Aorta (tissue), 5 donors: ENCODE measurements at places on chromosomes 7 and 10. TPM values are rescaled to one million over a fixed set of nuclear protein-coding genes. Genes with fewer than 3 reads are reported as not detected.
A peak's percentile ranks its signal among the peaks of the same experiment; 100 is the strongest.

DNA sequence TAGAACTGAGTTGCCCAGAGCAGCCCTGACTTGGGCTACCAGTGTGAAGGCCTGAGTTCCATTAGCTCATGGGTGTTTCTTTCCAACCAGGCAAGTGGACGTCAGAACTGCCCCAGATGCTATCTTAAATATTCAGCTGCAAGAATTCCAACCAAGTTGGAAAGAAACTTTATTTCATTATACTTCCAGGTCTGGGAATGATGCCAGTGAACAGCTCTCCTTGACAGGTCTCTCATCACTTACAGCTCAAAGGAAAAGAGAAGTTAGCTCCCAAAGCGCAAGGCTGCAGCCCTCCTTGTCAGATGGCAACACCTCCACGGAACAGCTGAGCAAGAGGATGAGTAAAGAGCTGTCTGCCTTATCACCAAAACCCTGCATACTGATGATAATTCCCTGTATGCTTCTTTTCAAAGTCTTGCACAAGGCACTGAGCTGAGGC lies 255.5 kb upstream of the AOAH start:
- H3K36me3 ChIP-seq = no peaks in the 10 kb centered on the region
- no peak for DNase-seq
- no peak overlapping the region for H3K4me3 ChIP-seq
- no peaks in the 10 kb centered on the region for H3K4me1 ChIP-seq
- H3K27me3 ChIP-seq = no peaks in the 10 kb centered on the region

GRCh38 chr10:44933451-44934321 lies 22.5 kb downstream of the TMEM72 start:
- H3K4me3 ChIP-seq = no peak overlapping the region
- no peaks in the 10 kb centered on the region for H3K27me3 ChIP-seq
- no peak for DNase-seq
- H3K4me1 ChIP-seq = peaks cover 3% of the 10 kb centered on the region

- no peak overlapping the region for H3K27ac ChIP-seq
- no peaks in the 10 kb centered on the region for H3K27me3 ChIP-seq
- H3K4me3 ChIP-seq = no peak overlapping the region
- H3K36me3 ChIP-seq = no peaks in the 10 kb centered on the region
- no peak for DNase-seq
These were observed 104.9 kb upstream of the KCND2 start for GRCh38 chr7:120168066-120168465.

GRCh38 chr10:34018784-34019183 lies 684.3 kb upstream of the NRP1 start:
- no peaks in the 10 kb centered on the region for H3K36me3 ChIP-seq
- no peaks in the 10 kb centered on the region for H3K27me3 ChIP-seq
- DNase-seq = no peak
- H3K27ac ChIP-seq = no peak overlapping the region
- H3K4me3 ChIP-seq = no peak overlapping the region

DNA sequence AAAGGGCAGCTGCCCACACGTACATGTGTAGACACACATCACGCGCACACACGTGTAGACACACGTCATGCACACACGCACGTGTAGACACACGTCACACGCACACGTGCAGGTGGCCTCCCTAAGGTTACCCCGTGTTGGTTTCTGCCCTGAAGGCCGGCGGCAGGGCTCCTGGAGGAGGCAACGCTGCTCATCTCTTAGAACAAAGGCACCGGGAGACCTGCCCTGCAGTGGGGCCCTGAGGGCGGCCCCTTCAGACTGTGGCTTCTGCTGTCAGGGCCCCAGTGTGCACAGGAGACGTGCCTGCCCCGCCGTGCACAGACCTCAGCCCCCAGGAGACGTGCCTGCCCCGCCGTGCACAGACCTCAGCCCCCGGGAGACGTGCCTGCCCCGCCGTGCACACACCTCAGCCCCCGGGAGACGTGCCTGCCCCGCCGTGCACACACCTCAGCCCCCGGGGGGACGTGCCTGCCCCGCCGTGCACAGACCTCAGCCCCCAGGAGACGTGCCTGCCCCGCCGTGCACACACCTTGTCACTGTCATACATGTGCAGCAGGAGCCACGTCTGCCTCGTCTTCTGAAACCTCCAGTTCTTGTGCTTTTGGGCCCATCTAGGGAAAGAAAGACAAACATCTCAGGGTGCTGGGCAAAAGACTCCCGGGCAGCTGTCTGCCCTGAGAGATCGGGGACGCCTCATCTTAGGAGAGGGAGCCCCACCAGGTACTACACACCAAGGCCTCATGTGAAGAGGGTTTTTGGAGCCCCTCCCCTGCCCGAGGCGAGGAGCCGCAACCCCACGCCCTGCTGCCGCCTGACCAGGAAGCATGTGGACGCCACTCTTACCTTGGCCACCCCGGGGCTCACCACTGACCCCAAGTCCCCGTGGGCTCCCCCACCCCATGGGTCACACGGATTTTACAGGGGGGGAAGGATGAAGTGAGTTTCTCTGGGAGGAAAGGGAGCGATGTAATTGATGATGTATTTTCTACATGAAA lies 17.3 kb downstream of the CYP2W1 start:
- H3K27ac ChIP-seq = no peak overlapping the region
- no peaks in the 10 kb centered on the region for H3K36me3 ChIP-seq
- no peaks in the 10 kb centered on the region for H3K27me3 ChIP-seq
- H3K4me3 ChIP-seq = no peak overlapping the region
- H3K4me1 ChIP-seq = no peaks in the 10 kb centered on the region

- H3K4me1 ChIP-seq = peaks cover 2% of the 10 kb centered on the region
- H3K27me3 ChIP-seq = no peaks in the 10 kb centered on the region
- DNase-seq = peak; percentile 43
- H3K4me3 ChIP-seq = peak overlapping the region; percentile 14
- H3K27ac ChIP-seq = peak overlapping the region; percentile 68
These were observed 297.5 kb downstream of the HDAC9 start for GRCh38 chr7:18792871-18793595.

DNA sequence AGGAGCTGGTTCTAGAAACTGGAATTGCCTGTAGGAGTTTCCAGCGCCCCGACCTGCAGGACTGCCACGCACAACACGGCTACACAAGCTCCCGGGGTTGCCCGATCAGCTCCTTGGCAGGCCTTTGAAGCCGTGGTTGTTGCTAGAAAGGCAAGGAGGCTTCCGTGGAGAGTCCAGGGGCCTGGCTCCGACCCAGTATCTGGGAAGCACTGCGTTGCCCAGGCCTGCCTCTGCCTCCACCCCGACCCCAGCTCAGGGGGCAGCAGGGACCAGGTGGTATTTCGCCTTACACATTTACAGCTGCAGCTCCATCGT lies 54.4 kb downstream of the PROSER2 start:
- H3K4me1 ChIP-seq = no peaks in the 10 kb centered on the region
- DNase-seq = peak; percentile 50
- H3K36me3 ChIP-seq = no peaks in the 10 kb centered on the region
- H3K4me3 ChIP-seq = no peak overlapping the region
- no peaks in the 10 kb centered on the region for H3K27me3 ChIP-seq

The ZKSCAN1 gene
- total RNA-seq = 80.9 TPM

The NODAL gene
- not detected for total RNA-seq
